ENCODE measurements at places on chromosomes 12 and 14.
A peak's percentile ranks its signal among the peaks of the same experiment; 100 is the strongest.

DNA sequence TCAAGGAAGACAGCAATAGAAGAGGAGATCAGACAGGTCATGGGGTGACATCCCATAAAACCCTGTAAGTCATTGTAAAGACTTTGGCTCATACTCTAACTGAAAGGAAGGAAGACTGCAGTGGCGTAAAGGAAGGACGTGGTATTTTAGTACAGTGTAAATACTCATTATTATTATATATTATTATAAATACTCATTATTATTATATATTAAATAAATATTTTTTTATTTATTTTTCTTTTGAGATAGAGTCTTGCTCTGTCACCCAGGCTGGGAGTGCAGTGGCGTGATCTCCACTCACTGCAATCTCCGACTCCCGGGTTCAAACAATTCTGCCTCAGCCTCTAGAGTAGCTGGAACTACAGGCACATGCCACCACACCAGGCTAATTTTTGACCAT is 15.1 kb upstream of the LRP10 start:
- no peak overlapping the region for H3K27ac ChIP-seq
- no peak for DNase-seq
- peaks cover 23% of the 10 kb centered on the region for H3K4me1 ChIP-seq
- no peaks in the 10 kb centered on the region for H3K27me3 ChIP-seq
- no peaks in the 10 kb centered on the region for H3K36me3 ChIP-seq
- H3K4me3 ChIP-seq, result no peak overlapping the region

DNA sequence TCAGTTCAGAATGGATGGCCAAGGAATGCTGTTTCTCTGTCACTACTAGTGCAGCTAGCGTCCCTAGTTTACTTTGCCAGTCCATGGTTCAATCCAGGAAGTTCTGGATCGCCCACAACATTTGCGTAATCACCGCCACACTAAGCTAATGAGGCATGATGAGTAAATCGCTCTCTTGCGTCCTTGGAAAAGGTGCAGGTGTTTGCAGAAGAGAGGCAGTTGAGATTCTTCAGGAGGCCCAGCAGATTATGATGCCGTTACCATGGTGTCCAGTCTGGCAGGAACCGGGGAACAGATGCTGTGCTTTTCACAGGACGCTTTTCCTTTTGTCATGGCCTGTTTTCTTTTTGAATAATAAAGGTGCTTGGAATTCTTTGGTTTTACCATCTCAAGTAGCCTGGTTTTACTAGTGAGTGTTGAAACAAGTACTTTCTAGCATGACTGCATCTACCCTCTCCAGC is 9.0 kb downstream of the TPH2 start:
- no peaks in the 10 kb centered on the region for H3K36me3 ChIP-seq
- DNase-seq, result no peak
- H3K4me3 ChIP-seq, result no peak overlapping the region
- H3K4me1 ChIP-seq, result no peaks in the 10 kb centered on the region
- no peak overlapping the region for H3K27ac ChIP-seq

GRCh38 chr12:27619308-27619707 is 76.9 kb upstream of the REP15 start:
- no peak overlapping the region for H3K4me3 ChIP-seq
- H3K36me3 ChIP-seq, result no peaks in the 10 kb centered on the region
- no peaks in the 10 kb centered on the region for H3K27me3 ChIP-seq
- DNase-seq, result no peak
- H3K27ac ChIP-seq, result no peak overlapping the region

DNA sequence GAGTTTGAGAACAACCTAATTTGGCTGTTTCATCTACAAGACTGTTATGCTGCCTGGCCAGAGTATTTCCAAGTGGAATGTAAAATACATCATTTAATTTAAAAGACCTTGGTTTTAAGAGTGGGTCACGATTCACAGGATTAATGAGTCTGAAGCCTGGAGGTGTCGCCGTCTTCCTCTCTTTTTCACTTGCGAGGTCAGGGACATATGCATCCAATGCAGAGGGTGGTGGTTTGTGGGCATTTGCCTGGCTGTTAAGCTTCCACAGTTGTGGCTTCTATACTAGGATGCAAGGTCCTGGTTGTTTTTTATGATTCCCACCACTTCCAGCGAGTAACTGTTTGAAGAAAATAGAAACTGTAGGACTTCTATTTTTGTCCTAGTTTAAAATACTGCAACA is 22.8 kb upstream of the RASSF3 start:
- H3K27ac ChIP-seq, result no peak overlapping the region
- no peak overlapping the region for H3K4me3 ChIP-seq
- H3K36me3 ChIP-seq, result no peaks in the 10 kb centered on the region
- DNase-seq, result no peak
- peaks cover 11% of the 10 kb centered on the region for H3K4me1 ChIP-seq

DNA sequence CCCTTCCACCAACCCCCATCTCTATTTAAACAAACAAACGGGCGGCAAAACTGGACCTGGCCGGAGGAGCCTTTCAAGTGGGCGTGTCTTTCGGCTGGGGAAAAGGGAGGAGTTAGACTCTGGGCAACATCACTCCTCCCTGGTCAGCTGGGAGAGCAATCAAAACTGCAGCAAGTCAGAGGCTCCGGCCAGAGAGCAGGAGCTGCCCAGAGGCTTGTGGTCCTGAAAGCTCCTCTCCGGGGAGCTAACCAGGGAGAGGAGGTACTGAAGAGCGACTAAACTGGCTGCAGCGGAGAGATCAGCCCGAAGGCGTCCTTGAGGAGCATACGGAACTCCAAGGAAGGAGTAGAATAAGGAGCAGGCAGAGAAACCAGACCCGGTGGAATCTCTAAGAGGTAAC is at the start of gene NEUROD4:
NEUROD4 (plus strand) TSS at position 191 of the 400 bp plus-strand sequence. CDS start 6,466 bp downstream, outside the sequence.
- H3K36me3 ChIP-seq, result no peaks in the 10 kb centered on the region
- H3K4me1 ChIP-seq, result no peaks in the 10 kb centered on the region
- no peak for DNase-seq
- H3K27ac ChIP-seq, result no peak within 1 kb of the TSS
- H3K4me3 ChIP-seq, result no peak within 1 kb of the TSS
- no peaks in the 10 kb centered on the region for H3K27me3 ChIP-seq

- no peak overlapping the region for H3K4me3 ChIP-seq
- H3K4me1 ChIP-seq, result no peaks in the 10 kb centered on the region
- H3K27me3 ChIP-seq, result no peaks in the 10 kb centered on the region
- H3K27ac ChIP-seq, result no peak overlapping the region
- H3K36me3 ChIP-seq, result no peaks in the 10 kb centered on the region
Measured at GRCh38 chr12:12683725-12684124, 12.3 kb downstream of the GPR19 start.

GRCh38 chr14:58598028-58598803 is 39.5 kb upstream of the DACT1 start:
- H3K36me3 ChIP-seq, result no peaks in the 10 kb centered on the region
- no peak for DNase-seq
- H3K4me3 ChIP-seq, result no peak overlapping the region
- H3K4me1 ChIP-seq, result no peaks in the 10 kb centered on the region
- no peaks in the 10 kb centered on the region for H3K27me3 ChIP-seq

DNA sequence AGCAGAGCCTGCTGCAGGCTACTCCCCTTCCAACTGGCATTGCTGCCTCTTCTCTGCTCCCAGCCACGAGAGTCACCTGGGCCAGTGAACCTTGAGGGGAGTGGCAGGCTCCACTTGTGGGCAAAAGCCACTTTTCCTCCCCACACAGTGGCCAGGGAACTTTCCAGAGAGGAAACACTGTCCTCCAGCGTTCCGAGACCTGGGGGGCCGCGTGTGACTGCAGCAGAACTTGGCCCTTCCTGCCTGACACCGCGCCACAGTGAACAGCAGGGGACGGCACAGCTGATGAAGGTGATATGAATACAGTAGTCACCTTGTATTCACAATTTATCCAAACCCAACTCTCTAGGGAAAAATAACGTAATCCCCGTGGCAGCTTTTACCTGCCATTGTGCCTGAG is 114.9 kb downstream of the PIWIL1 start:
- H3K36me3 ChIP-seq, result no peaks in the 10 kb centered on the region
- no peaks in the 10 kb centered on the region for H3K4me1 ChIP-seq
- H3K27me3 ChIP-seq, result no peaks in the 10 kb centered on the region
- DNase-seq, result no peak
- no peak overlapping the region for H3K4me3 ChIP-seq

DNA sequence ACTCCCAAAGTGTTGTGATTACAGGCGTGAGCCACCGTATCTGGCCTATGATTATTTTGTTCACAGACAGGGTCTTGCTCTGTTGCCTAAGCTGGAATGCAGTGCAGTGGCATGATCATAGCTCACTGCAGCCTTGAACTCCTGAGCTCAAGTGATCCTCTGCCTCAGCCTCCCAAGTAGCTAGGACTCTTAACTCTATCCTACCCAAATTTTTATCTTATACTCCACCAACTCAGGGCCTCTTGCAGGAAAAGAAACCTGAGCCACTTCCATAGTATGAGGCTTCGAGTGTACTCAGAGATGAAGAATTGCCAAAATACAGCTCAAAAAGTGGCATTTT is 828 bp downstream of the MMAB start:
- H3K27ac ChIP-seq, result no peak overlapping the region
- peaks cover 40% of the 10 kb centered on the region for H3K4me1 ChIP-seq
- H3K27me3 ChIP-seq, result no peaks in the 10 kb centered on the region
- H3K36me3 ChIP-seq, result peaks cover 71% of the 10 kb centered on the region
- H3K4me3 ChIP-seq, result peak overlapping the region; percentile 79
- no peak for DNase-seq

DNA sequence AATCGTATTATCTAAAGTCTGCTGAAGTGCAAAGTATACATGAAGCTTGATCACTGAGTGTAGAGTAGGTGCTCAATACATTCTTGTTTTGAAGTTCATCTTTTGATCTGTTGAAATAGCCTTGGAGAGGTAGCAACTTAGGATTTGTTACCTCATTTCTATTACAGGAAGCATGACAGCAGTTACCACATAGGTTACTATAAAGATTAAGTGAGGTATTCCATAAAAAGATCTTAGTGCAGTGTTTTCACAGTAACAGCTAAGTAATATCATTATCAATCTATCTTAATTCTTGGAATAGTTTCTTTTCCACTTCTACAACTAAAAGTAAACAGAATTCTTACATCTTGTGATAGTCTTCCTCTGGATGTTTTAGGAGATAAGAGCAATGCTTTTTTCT is 50.9 kb downstream of the BTBD7 start:
- no peak overlapping the region for H3K4me3 ChIP-seq
- no peaks in the 10 kb centered on the region for H3K4me1 ChIP-seq
- DNase-seq, result no peak
- peaks cover 27% of the 10 kb centered on the region for H3K36me3 ChIP-seq
- no peaks in the 10 kb centered on the region for H3K27me3 ChIP-seq
- H3K27ac ChIP-seq, result no peak overlapping the region

DNA sequence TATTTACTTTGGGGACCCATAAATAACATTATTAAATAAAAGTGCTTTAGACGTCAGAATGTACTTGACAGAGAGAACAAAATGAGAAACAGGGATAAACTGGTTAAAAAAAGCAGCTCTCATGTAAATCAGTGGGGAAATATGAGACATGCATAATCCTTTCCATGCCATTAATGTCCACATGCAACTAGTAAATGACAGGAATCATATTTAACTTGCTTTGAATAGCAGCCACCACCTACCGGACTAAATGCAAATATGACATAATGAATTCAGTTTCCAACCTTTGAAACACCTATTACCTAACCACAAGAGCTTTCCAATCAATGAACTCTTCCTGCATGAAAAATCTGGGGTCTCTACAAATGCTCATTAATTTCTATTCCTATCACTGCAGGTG is 19.6 kb downstream of the FGD6 start:
- peaks cover 53% of the 10 kb centered on the region for H3K4me1 ChIP-seq
- no peak overlapping the region for H3K4me3 ChIP-seq
- no peak for DNase-seq
- no peaks in the 10 kb centered on the region for H3K36me3 ChIP-seq
- no peak overlapping the region for H3K27ac ChIP-seq
- no peaks in the 10 kb centered on the region for H3K27me3 ChIP-seq

GRCh38 chr14:61610900-61611299 is 84.4 kb upstream of the HIF1A start:
- H3K4me3 ChIP-seq, result no peak overlapping the region
- H3K27ac ChIP-seq, result no peak overlapping the region
- no peaks in the 10 kb centered on the region for H3K36me3 ChIP-seq
- no peaks in the 10 kb centered on the region for H3K27me3 ChIP-seq
- no peak for DNase-seq

GRCh38 chr12:110545812-110546211 is 37.3 kb downstream of the PPTC7 start:
- no peaks in the 10 kb centered on the region for H3K27me3 ChIP-seq
- peak overlapping the region; percentile 87 for H3K27ac ChIP-seq
- peaks cover 60% of the 10 kb centered on the region for H3K4me1 ChIP-seq
- no peak for DNase-seq

DNA sequence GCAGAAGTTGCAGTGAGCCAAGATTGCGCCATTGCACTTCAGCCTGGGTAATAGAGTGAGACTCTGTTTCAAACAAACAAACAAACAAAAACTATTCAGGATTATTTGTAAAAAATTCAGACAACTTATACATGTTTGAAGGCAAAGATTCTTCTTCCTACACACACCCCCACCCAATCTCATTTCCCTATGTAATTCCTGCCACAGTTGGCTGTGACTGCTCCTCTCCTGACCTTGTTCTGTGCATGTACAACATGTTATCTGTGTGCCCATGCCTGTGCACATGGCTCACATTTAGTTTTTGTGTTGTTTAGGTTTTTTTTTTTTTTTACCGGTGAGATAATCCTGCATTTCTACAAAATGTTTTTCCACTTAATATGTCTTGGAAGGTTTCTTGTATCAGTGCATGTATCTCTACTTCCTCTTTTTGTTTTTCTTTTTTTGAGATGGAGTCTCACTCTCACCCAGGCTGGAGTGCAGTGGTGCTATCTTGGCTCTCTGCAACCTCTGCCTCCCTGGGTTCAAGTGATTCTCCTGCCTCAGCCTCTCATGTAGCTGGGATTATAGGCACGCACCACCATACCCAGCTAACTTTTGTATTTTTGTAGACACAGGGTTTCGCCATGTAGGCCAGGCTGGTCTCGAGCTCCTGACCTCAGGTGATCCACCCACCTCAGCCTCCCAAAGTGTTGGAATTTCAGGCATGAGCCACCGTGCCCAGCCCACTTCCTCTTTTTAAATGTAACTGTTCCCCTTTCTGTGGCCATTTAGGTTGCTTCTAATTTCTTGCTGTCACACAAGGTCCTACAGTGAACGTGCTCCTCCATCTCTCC is 8.7 kb downstream of the CFAP251 start:
- H3K4me1 ChIP-seq, result peaks cover 18% of the 10 kb centered on the region
- no peaks in the 10 kb centered on the region for H3K27me3 ChIP-seq
- H3K36me3 ChIP-seq, result no peaks in the 10 kb centered on the region
- DNase-seq, result no peak
- no peak overlapping the region for H3K27ac ChIP-seq
- no peak overlapping the region for H3K4me3 ChIP-seq

- no peaks in the 10 kb centered on the region for H3K4me1 ChIP-seq
- no peak overlapping the region for H3K27ac ChIP-seq
- no peaks in the 10 kb centered on the region for H3K27me3 ChIP-seq
- no peak overlapping the region for H3K4me3 ChIP-seq
Measured at GRCh38 chr14:91755570-91756295, 23.8 kb upstream of the CATSPERB start.

DNA sequence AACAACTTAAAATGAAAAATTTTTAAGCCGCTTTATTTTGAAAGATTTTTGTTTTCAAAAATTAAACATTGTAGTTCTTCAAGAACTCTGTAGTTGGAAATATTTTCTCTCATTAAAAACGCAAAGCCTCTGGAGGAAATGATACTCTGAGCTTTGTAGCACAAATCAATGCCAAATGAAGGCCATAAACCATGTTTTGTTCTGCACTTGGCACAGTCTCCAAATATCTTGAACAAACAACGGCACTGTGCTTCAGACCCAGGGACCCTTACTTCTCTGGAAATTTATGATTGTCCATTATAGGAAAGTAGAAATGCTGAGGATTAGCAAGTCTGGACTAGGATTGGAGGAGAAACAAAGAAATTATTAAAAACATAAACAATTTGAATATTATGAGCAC is 160.8 kb upstream of the BMP4 start:
- H3K27ac ChIP-seq, result no peak overlapping the region
- no peaks in the 10 kb centered on the region for H3K4me1 ChIP-seq
- H3K27me3 ChIP-seq, result no peaks in the 10 kb centered on the region
- no peak for DNase-seq
